Stimulated activated CD8-positive, alpha-beta memory T cell treated with anti-CD3 and anti-CD28 coated beads, Interleukin-4, amount 100 ng/mL, for 4 hours (primary cell): ENCODE measurements at places on chromosomes 4 and X.

DNA sequence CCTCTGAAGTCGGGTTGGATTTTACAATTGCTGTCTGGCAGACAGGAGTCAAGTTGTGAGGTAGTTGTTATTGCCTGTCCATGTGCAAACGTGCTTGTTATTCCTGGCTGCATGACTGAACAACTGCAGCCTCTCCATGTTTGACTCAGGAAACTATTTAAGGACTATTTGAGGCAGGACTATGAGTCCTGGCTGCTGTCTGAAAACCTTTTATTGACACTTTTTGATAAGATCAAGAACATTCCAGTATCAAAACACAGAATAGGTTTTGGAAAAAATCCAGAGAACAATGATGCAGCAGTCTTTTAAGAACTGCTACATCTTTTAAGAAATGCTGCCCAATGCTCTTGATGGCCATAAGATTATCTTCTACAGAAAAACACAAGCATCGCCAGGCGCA, 10.0 kb upstream of the SPRY1 start:
- no peak for DNase-seq

DNA sequence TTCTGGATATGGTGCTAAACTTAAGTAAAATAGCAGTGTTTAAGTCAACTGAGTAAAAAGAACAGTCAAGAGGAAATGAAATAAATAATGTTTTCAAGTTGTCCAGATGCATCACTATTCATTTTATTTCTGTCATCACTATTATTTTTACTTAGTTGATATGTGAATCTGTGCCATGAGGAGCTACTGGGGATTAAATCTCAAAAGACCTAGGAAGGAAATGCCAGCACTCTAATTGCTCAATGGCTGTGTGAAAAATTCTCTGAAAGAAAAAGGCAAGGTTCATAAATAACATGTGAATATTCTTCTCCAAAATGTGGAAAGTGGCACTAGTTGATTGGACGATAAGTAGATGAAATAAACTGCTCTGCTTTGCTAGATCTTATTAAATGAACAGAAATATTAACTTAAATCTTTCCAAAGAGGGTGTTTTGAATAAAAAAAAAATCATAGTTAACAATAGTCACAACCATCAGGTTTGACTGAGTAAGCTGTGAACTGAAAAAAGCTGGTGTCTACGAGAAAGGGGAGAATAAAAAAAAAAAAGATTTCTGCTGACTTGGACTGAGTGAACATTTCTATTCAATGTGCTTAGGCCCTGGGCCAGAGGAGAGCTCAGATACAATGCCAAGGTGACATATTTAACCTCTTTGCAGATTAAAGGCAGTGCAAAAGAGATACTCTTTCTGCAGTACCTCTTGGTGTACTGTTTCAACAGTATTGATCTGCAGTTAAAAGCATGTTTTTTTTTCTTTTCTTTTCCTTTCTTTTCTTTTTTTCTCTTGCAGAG, 1.6 kb downstream of the SPARCL1 start:
- no peak for DNase-seq

- DNase-seq: no peak
These were observed 16.0 kb downstream of the GAB1 start for GRCh38 chr4:143352720-143353119.

DNA sequence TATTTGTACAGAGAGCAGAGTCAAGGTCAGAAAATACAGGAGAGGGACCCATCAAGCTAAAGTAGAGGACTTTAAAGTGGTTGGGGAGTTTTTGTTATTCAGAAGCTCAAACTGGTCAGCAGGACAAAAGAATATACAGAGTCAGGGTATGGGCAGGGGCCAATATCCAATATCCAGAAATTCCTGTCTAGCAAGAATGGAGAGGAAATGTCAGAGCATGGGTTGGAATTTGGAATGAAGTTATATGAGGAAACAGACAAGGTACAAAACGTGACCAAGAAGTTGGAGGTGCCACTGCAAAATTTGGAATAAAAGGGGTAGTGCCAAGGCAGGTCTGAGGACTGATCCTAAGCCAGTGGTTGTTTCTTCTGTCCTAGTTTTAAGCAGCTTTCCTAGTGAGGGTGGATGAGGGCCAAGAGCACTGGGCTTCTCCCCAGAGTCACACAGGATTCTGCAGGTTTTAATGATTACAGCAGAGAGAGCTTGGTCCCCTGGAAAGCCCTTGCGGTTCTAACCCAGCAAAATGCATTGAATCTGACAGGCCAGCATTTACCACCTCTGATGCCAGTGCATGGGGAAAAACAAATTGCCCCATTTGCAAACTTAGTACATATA, 304.7 kb upstream of the FTHL17 start:
- no peak for DNase-seq

GRCh38 chrX:30196322-30196721, 19.0 kb upstream of the MAGEB2 start:
- no peak for DNase-seq

- DNase-seq: no peak
These were observed 63.4 kb downstream of the EFHC2 start for GRCh38 chrX:44280116-44280515.

GRCh38 chr4:2689825-2690700, 66.1 kb downstream of the TNIP2 start:
- peak; percentile 35 for DNase-seq

- DNase-seq: no peak
These were observed 231.2 kb upstream of the F9 start for GRCh38 chrX:139299309-139299708.

DNA sequence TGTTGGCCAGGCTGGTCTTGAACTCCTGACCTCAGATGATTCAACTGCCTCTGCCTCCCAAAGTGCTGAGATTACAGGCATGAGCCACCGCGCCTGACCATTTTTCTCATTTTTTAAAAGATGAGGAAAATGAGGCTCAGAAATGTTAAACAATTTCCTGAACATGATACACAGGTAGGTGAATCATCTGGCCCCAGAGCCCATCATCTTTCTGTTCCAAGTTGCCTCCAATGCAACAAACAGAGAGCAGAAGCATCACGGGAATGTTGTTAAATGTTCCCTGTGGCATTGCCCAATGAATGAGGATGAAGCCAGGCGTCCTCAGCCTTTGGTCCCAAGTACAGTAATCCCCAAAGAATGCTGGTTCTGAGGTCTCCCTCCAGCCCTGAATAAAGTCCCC, 31.3 kb upstream of the ANXA5 start:
- no peak for DNase-seq

- DNase-seq: no peak
These were observed 699.3 kb upstream of the ADGRL3 start for GRCh38 chr4:60500810-60501209.

GRCh38 chrX:45852884-45853283, 652.2 kb upstream of the DIPK2B start:
- DNase-seq: no peak

- DNase-seq: no peak
These were observed 327.7 kb downstream of the DKK2 start for GRCh38 chr4:106708464-106708816.

GRCh38 chrX:115582616-115583495, 21.9 kb downstream of the PLS3 start:
- no peak for DNase-seq

DNA sequence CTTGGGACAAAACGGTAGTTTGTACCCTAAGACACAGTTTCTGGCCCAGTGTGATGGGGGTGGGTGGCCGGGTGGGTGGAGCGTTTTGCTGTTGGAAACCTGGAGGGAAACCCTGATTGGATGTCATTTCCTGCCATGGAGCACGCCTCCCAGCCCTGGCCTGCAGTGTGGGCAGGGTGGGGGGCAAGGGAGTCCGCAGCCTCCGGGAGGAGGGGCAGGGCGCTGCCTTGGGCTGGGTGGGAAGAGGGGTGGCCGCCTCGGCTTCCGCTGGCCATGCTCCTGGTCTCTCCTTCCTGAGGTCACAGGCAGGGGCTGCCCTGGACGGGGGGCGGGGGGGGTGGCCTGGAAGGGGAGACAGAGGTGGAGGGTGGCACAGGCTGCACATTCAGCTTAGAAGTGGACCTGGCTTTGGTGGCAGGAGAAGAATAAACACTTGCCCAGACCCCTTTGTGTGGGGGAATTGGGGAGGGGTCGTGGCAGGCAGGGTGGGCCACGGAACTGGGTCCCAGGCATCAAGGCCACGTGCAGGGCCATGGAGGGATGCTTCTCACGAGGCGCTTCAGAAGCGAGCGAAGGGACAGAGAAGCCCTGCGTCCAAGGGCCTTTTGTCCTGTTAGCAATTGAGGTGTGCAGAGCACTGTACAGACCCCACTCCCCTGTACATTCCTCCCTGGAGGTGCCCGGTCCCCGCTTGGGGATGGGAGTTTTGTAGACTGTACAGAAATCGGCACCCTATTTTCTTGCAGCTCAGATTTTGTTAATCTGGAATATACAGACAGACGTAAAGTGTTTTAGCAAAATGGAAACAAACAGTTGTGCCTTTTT, 6.2 kb downstream of the NAT8L start:
- no peak for DNase-seq

- DNase-seq: no peak
These were observed 42.2 kb upstream of the HGFAC start for GRCh38 chr4:3399277-3400194.

DNA sequence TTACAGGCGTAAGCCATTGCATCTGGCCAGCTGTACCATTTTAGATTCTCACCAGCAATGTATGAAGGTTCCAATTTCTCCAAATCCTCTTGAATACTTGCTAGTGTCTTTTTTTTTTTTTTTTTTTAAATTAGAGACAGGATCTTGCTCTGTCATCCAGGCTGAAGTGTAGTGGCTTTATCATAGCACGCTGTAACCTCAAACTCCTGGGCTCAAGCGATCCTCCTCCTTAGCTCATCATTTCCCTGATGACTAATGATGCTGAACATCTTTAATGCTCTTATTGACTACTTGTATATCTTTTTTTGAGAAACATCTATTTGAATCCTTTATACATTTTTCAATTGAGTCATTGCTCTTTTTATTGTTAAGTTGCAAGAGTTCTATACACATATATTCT, 40.3 kb downstream of the HDAC8 start:
- DNase-seq: no peak

DNA sequence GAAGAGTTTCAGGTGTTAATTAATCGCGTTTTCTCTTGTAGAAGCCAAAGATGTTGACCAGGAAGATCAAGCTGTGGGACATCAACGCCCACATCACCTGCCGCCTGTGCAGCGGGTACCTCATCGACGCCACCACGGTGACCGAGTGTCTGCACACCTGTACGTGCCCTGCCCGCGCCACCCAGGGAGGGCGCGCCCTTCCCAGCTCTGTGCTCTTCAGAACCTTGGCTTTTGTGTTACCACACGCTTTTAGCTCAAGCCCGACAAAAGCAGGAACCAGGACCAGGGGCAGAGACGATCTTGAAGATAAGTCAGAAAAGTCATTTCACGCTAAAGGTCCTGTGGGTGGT, 28.0 kb downstream of the PCGF3 start:
- DNase-seq: no peak

GRCh38 chr4:74097631-74098426, 1.2 kb downstream of the CXCL2 start:
- no peak for DNase-seq

DNA sequence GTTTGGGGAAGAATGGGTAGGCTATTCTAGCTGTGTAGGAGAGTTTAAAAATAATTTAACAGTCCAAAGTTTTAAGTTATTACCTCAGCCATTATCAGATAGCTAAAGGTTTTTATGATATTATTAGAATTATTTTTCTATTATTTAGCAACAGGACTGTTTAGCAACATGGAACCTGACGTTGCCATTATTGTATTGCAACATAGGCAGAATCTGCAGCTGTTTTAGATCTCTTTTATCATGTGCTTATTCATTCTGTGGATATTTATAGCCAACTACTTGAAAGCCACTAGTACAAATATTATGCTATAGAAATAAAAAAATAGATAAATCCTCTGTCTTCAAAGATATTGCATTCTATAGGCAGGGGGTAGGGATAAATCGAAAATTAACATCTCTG, 382.0 kb upstream of the TRAM1L1 start:
- DNase-seq: no peak

- DNase-seq: no peak
These were observed 50.8 kb upstream of the PPP2R2C start for GRCh38 chr4:6523251-6523650.

GRCh38 chrX:46792810-46793188, 33.9 kb upstream of the SLC9A7 start:
- DNase-seq: no peak

- no peak for DNase-seq
These were observed 130.1 kb downstream of the PDE5A start for GRCh38 chr4:119498527-119498926.

DNA sequence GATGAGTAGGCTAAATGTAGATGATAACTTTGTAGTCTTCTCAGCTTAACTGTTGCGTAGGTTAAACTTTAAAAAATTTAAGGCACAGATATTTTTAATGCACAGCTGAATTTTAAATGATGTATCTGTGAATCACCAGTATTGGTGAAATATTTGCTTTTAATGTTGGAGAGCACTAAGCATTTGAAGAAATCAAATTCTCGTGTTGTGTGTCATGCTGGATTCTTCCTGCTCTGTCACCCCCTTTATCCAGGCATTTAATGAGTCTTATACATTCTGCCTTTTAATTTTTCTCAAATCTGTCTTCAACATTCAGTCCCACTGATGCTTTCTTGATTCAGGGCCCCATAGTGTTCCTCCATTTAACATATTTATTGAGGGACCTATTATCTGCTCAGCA, 76.7 kb downstream of the SLC4A4 start:
- DNase-seq: no peak

- DNase-seq: no peak
These were observed 82.0 kb upstream of the PITX2 start for GRCh38 chr4:110704748-110705439.

DNA sequence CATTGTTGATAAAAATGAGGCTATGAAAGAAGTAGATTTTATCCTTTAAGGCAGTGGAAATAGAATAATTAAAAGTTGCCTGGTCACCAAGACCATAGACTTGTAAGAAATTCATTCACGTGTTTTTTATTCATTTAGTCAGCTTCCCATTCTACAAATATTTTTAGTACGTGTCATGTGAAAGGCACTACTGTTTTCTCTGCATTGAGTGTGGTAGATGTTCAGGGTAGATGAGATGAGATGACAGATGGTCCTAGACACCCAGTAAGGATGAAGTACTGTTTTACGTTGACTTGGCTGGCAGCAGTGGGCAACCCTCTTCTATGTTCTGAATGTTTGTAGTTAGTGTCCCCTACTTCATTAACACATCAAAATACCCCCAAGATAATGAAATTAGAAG, 228.1 kb downstream of the ARHGAP24 start:
- DNase-seq: no peak

DNA sequence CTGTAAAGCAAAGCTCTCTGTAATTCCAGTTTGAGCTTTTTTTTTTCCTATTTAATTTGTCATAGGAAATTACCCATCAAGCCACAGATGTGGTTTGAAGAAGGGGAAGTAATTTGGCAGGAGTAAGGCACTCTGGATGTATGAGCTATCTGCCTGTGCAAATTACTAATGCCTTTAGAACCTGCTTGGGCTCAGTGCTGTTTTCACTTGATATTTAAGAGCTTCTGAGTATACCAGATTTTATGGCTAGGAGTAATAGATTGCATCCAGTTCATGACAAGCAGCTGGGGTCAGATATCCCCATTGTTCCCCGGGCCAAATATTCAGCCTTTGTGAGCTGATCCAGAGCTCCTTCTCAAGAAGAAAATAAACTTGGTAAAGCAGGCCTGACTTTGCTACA, 89.1 kb downstream of the DCAF8L2 start:
- no peak for DNase-seq
